ENCODE measurements at places on chromosomes 16 and 17.

GRCh38 chr17:43142153-43142552, 17.0 kb upstream of the BRCA1 start:
- DNase-seq: no peak

DNA sequence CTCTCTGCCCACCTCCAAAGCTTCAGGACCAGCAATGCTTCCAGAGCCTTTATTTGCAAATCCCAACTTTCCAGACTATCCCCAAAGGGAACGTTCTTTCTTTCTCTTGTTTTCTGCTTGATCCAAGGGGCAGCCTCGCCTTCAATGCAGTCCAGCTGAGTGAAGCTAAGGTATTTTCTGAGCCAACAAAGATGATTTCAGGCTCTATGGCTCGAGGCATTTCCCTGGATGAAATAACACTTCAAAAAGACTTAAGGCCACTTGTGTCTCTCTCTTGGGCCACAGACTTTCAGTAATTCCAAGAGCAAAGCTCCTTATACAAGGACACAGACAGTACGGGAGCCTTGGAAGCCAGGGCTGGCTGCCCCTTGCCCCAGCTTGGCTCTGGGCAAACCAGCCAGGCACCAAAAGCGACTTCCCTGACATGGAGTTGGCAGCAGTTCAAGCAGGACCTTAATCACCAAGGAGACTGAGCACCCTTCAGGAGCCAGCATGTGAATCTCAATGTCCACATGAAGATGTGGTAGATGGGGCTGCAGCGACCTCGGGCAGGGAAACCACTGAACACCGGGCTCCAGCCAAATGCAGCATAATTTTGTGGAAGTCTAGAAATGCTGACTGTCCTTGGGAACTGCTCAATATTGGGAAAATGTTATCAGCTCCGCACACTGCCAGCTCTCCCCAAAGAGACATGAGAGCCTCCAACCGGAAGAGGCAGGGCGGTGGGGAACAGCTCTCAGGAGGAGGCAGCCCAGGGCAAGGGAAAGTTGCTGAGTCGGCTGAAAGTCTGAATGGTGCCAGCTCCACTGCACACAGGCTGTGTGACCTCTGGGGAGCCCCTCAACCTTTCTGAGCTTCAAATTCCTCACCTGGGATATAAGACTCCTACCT, 39.0 kb downstream of the TK2 start:
- DNase-seq: no peak

DNA sequence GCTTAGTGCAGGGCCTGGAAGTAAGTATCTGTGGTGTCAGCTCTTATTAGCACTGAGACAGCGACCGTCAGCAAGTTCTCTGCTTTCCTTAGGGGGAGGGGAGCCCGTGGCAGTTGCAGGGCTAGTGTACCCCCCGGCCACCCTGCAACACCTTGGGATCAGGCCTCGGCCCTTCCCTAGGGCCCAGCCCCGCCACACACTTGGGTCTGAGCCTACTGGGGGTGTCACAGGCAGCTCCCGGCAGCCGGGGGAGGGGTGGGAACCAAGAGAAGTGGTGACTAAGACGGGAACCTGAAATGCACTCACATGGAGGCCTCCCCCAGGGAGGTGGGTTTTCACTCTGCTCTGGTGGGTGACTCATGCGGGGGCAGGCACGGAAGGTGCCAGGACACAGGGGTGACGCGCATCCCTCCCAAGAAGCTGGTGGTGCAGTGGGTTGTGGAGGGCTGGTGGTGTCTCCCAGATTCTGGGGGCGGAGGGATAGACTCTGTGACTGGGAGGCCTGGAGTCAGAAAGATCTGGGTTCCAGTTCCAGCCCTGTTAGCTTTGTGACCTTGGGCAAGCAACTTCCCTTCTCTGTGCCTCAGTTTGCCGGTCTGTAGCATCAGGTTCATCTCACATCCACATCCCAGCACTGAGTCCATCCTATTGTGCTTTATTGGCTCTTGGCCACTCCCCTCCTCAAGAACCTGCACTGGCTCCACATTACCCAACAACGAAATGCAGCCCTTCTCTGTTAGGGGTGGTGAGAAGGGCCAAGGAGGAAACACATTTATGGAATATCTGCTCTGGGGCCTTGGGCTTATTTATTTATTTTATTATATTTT, 44.5 kb downstream of the LAT start:
- DNase-seq: peak; percentile 57

DNA sequence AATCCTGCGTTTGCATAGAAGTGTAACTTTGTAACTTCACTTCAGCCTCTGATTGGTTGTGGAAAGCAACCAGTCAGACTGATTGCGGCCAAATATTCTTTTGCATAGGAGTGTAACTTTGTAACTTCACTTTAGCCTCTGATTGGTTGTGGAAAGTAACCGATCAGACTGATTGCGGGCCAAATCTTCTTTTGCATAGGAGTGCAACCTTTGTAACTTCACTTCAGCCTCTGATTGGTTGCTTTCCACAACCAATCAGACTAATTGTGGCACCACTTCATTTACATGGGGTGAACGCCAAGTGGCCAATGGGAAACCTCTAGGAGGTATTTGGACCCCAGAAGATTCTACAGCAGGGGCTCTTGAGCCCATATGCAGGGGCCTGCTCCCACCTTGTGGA, 1.8 kb upstream of the TMEM98 start:
- DNase-seq: no peak

GRCh38 chr17:17940441-17940911, 31.7 kb downstream of the TOM1L2 start:
- no peak for DNase-seq

GRCh38 chr16:67594956-67595355, 32.6 kb downstream of the CTCF start:
- no peak for DNase-seq

DNA sequence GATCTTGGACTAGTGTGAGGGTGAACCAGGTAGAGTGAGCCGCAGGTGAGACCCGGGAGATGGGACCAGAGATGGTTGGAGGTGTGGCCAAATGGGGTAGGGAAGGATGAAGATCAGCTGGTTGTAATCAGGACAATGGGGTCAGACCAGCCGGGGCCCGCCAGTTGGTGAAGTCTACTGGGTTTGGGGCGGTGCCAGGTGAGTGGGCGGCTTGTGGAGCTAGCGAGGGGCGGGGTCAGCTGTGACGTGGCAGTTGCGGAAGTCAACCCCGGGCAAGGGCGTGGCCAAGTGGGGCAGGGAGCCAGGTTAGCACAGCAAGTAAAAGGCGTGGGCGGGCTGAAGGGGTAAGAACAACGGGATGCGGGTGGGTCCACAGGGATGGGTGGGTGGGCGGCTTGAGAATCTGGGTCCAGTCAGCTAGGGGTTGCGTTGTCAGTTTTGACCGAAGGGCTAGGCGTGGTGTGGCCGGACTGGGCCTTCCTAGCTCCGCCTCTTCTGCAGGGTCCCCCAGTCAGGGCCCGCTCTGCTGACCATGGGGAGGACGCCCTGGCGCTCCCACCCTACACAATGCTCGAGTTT, 25.5 kb upstream of the ALKBH5 start:
- DNase-seq: peak; percentile 87

DNA sequence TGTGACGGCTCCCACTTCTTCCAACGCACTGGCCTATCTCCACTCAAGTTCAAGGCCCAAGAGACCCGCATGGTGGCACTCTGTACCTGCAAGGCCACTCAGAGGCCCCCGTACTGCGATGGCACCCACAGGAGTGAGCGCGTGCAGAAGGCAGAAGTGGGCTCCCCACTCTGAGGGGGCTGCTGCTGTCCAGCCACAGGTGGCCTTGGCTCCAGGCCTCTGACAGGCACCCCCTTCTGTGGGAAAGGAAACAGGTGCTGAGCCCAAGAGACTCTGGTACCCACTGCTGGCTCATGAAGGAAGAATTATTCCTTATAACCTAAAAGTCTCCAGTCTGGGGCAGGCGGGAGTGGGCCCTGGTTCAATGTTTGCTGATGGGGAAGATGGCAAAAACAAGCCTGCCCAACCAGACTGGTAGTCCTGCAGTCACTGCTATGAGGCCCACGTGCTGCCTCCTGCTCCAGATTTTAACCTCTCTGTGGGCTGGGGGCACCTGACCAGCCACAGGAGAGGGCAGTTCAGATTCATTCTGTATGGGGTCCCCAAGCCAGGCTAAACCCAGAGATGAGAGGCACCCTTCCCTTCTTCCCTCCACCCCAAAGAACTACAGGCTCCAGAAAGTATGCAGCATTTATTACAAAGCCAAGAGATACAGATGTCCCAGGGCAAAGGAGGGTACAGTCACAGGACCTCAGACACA, 3.3 kb downstream of the CISD3 start:
- no peak for DNase-seq

DNA sequence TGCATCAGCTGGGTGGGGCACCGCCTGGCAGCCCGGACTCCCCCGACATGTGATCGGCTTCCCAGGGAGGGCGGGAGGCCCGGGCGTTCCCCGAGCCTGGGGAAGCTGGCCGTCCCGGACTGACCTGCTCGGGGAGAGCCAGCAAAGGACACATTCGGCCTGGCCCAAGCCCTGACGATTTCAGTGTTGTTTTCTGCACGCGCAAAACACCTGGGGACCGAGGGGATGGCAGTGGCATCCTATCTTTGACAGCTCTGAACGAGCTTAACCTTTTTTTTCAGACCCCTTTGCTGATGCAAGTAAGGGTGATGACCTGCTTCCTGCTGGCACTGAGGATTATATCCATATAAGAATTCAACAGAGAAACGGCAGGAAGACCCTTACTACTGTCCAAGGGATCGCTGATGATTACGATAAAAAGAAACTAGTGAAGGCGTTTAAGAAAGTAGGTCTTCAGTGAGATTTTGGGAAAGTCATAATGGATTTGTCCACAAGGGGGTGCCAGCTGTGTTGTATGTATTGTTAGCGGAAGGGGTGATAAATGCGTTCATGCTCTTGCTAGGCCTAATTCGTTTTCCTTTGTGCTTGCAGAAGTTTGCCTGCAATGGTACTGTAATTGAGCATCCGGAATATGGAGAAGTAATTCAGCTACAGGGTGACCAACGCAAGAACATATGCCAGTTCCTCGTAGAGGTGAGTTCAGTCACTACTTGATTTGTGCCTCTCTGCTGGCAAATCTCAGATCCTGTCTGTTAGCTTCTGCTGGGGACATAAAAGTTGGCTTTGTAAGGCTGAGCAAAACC, 1.0 kb downstream of the EIF1 start:
- no peak for DNase-seq

GRCh38 chr16:50616386-50616785, 64.7 kb downstream of the SNX20 start:
- DNase-seq: no peak

DNA sequence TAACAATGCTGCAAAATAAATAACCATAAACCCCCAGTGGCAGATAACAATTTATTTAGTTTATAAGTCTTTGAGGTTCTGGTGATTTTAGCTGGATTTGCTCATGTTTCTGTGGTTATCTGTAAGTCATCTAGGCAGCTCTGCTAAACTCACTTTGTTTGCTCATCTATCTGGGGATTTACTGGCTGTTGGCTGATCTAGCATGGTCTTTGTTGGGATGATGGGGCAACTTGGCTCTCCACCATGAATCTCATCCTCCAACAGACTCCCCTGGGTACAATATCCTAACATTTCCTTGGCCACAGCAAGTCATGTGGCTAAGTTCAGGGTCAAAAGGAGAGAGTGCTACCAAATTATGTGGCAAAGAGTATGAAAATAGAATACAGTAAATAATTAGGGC, 359.3 kb downstream of the CA10 start:
- DNase-seq: no peak

- no peak for DNase-seq
These were observed 3.6 kb downstream of the TP53I13 start for GRCh38 chr17:29571883-29572681.

- no peak for DNase-seq
These were observed 3.0 kb downstream of the KRT27 start for GRCh38 chr17:40779181-40779909.

- no peak for DNase-seq
These were observed 23.7 kb downstream of the CLEC3A start for GRCh38 chr16:78045865-78046581.

- DNase-seq: no peak
These were observed 53.1 kb downstream of the CFDP1 start for GRCh38 chr16:75379911-75380847.

GRCh38 chr16:58515871-58516767, 802 bp downstream of the SETD6 start:
- DNase-seq: no peak

- no peak for DNase-seq
These were observed 16.3 kb downstream of the MAPT start for GRCh38 chr17:45910667-45911066.

GRCh38 chr16:19196871-19197270, 28.8 kb downstream of the SYT17 start:
- no peak for DNase-seq

GRCh38 chr17:50279181-50279526, 4.9 kb downstream of the TMEM92 start:
- DNase-seq: no peak

DNA sequence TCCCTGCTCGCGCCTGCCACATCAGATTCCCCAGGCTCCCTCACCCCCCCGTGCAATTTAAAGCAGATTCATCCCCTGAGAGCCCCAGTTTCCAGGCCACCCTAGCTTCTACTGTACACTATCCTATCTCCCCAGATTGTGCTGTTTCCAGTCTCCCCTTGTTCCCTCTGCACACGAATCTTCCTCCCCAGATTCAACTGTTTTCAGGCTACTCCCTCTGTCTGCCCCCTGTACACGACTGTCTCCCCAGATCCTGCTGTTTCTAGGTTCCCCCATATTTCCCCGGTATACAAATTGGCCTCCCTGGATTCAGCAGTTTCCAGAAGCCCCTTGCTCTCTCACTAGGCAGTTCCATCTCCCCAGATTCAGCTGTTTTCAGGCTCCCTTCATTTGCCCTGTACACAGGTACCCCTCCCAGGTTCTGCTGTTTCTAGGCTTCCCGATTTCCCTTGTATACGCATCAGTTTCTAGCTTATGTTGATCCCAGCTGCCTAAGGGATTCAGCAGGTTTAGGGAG, 22.9 kb downstream of the COPZ2 start:
- no peak for DNase-seq

GRCh38 chr16:83674931-83675535, 132.7 kb upstream of the HSBP1 start:
- DNase-seq: no peak

DNA sequence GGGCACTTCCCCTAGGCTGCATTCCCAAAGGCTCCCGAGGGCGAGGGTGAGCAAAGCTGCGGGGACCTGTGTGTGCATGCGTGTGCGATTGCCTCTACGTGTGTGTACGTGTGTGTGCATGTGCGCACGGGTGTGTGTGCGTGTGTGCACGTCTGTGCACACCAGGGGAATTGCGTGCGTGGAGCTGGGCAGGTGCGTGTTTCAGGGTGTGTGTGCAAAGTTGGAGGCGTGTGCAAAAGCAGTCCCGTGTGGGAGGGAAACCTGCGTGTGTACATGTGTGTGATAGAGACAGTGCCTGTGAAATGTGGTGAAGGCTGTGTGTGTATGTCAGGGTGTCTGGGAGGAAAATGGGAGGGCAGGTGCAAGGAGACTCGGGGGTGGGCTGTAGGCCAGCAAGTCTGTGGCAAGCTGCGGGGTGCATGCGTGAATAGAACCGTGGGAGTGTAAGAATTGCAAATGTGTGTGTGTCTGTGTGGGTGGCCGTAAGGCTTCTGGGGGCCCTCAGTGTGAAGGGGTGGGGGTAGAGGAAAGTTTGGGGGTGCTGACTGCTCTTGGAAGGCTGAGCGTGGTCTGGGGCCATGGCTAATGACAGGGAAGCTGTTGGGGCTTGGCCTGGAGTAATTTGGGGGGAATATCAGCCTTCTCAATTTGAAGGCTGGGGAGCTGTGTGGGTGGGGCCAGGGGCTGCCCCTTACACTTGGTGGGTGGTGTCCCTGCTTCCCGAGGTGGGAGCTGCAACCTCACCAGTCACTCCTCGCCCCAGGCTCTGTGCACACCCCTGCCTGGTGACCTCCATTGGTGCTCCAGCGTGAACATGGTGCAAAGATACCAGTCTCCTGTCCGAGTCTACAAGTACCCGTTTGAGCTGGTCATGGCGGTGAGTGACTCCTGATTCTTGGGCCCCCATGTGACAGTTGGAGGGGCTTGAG, 644 bp downstream of the SEC14L5 start:
- DNase-seq: no peak
